Prostate gland (tissue), 2 donors: ENCODE measurements at places on chromosomes 11 and 22.
A peak's percentile ranks its signal among the peaks of the same experiment; 100 is the strongest.

- DNase-seq: no peak
Observed at GRCh38 chr11:10564696-10565318, 3.7 kb downstream of the LYVE1 start.

DNA sequence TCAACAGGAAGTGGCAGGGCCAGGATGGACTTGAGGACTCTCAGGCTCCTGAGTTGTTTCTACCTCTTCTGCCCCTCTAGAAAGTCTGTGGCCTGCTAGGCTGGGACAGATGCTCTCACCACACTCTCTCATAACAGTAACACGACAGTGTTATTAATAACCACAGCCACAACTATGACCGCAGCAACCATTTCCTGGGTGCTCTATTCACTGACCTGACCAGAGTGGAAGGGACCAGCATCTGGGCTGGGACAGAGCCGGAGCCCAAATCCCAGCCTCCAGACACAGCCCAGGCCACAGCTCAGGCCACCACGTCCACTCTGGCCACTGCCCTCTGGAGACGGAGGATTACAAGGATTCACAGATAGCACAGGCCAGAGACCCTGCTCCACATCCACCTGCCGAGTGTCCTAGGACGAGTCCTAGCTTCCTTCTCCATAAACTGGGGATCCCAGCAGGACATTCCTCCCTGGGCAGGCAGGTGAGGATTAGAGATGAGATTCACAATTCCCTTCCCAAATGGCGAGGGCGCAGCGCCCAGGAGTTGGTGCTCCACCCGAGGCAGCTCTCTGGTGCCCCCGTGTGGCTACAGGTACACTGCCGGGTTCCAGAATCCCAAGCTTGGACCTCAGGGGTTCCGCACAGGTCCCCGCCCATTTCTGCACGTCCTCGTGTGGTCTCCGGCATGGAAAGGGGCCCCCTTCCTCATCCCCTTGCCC, 7.1 kb downstream of the PNPLA5 start:
- no peak for DNase-seq

- DNase-seq: peak; percentile 47
Observed at GRCh38 chr11:59802639-59803176, 7.9 kb downstream of the MRPL16 start.

DNA sequence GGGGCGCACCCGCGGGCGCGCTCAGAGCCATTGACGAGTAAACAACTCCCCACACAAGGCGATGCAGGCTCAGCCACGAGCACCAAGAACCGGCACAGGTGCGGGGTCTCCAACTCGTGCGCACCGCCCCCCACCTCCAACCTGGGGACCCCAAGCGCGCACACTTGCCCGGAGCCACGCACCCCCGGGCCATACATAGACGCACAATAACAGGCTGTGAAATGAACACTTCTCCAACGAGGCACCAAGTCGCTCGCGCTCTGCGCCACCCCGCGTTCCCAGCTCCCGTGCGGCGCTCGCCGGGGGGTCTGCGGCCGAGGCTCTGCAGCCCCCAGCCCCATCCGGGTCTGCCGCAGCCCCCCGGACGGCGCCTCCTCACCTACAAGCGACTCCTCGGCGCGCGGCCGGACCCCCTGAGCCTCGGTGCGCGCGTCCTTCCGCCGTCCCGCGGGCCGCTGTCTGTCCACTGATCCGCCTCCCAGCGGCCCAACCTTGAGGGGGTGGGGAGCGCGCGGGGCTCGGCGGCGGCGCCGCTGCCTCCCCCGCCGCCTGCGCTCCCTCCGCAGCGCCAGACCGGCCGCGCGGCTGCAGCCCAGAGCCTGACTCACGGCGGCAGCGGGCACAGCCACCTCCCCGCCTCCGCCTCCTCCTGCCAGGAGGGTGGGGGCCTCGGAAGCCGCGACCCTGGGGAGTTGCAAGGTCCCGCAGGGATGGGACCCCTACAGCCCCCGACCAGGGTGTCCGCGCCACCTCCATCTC, 1.6 kb downstream of the IFITM10 start:
- no peak for DNase-seq

- no peak for DNase-seq
Observed at GRCh38 chr22:38716271-38716670, 10.5 kb downstream of the GTPBP1 start.

DNA sequence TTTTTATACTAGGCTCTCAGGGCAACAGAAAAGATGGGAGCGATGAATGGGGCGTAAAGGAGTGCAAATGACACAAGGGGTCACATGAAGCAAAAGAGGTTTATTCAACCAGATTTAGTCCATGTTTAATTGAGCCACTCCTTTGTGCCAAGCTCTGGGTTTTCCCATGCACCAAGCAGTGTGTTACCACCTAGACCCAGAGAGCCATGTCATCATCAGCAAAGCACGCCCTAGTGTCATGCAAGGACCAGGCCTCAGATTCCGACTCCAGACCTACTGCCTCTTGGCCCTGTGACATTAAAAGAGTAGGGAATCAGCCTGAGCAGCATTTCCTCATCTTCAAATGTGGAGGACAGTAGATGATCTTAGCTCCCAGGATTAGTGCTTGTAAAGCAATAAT, 1.1 kb upstream of the IGLL5 start:
- no peak for DNase-seq

- no peak for DNase-seq
Observed at GRCh38 chr11:118168316-118168715, 8.1 kb downstream of the SCN2B start.

GRCh38 chr11:68266121-68266891, 5.5 kb downstream of the C11orf24 start:
- no peak for DNase-seq

- no peak for DNase-seq
Observed at GRCh38 chr11:19793326-19793725, 80.7 kb downstream of the NAV2 start.

DNA sequence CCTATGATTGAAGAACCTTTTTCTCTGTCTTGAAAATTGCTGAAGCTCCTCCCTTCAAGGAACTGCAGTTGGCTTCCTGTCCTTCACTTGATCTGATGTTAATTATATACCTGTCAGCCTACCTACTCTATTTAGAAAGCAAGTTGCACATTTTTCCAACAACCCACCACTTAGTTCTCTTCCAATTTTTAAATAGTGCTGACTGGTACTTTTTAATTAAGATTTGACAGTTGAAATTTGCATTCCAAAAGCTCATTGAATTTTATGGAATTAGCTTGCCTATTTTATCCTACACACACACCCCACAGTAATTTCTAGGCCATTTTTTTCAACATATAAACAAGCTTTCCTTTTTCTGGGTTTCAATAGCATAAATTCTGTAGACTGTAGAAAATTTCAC, 820.3 kb upstream of the FAT3 start:
- DNase-seq: no peak

DNA sequence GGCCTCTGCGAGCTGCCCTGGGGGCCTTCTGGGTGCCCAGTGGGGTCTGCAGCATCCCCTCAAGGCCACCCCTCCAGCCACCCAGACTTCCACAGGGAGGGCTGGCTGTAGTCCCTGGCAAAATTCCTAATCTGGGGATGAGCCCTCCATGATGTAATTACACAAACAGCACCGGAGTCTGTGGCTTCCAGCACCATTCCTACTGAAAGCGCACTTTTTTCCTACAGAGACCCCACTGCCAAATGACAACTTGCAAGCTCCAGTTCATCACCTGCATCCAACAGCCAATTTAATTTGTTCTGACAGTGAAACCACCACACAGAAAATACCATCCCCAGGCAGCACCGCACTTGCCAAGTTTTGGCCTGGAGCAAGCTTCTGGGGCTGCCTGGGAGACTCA, 70.4 kb downstream of the TRMU start:
- DNase-seq: no peak

DNA sequence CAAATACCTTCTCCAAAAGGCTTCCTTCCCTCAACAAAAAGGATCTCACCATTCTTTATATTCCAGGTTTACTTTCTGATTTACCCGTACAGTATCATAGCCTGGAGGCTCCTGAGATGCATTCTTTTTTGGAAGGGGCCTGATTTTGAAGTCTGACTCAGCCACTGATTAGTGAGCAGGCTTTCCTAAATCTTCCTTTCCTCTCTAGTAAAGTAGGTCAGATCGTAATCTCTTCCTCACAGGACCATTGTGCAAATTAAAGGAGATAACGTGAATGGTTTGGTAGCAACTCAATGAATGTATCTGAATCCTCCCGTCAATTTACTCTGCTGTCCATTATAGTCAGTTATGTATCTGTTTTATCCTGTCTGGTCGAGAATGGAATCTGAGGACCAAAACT, 227.7 kb upstream of the ANO5 start:
- DNase-seq: no peak

GRCh38 chr22:23245045-23245798, 64.9 kb downstream of the BCR start:
- DNase-seq: no peak

DNA sequence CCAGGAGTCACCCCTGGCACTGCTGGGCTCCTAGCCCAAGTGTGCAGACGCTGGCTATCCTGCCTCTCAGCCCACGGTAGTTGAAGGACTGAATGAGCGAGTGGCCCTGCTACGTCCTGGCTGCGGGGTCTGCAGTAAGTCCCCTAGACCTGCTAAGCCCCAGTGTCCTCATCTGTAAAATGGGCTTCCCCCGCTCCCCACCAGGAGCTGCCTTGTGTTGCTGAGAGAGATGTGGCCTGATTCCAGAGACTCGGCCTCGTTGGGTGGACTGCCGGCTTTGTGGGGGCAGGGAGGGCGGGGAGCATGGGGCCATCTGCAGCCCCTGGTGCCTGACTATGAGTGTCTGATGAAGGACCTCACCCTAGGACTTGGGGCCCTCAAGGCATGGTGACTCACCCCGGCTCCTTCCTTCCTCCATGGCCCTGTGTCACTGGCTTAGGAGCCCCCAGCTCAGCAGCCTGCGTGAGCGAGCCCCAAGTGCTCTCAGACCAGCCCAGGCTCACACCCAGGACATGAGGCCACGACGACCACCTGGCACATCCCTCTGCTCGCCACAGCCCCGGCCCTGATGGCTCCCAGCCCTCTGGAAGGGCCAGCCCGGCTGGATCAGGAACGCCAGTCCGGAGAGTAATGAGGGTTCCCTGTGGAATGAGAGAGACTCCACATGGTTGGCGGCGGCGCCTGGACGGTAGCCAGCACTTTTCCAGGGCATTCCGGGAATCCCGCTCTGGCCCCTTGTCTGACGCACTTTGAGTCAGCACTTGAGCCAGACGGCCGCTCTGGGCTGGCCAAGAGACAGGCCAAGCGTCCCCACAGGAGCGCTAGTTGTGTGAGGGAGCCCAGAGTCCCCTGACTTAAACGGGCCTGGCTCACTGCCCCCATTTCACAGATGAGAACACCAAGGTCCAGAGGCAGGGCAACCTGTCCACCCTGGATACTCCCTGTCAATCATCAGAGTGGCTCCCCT, 50.5 kb upstream of the SHISAL1 start:
- DNase-seq: no peak

DNA sequence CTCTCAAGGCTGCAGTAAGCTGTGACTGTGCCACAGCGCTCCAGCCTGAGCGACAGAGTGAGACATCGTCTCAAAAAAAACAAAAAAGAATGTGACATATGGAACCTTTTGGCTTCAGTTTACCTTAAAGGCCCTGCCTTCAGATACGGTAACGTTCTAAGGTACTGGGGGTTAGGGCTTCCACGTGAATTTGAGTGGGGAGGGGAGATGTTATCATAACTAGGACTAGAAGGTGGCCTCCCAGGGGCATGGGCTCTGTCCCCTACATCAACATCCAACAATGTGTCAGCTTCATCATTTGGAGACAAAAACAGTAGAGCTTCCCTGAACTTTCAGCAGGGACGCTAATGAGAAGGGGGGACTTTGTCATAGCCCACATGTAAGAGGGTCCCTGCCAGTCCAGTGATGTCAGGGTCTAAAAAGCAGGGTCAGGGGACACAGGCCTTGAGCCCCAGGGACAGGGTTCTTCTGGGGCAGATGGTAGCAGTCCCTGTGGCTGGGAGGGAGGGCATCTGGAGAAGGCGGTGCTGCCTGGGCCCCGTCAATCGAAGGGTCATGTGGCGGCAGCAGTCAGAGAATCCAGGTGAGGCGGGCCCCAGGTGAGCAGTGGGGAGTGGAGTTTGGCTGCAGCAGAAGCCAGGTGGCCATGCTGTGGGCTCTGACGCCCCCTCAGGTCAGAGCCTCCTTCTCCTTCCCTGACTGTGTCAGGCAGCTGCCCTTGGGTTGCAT, 79.8 kb downstream of the BCR start:
- no peak for DNase-seq

- no peak for DNase-seq
Observed at GRCh38 chr11:122633219-122633829, 22.2 kb upstream of the UBASH3B start.

DNA sequence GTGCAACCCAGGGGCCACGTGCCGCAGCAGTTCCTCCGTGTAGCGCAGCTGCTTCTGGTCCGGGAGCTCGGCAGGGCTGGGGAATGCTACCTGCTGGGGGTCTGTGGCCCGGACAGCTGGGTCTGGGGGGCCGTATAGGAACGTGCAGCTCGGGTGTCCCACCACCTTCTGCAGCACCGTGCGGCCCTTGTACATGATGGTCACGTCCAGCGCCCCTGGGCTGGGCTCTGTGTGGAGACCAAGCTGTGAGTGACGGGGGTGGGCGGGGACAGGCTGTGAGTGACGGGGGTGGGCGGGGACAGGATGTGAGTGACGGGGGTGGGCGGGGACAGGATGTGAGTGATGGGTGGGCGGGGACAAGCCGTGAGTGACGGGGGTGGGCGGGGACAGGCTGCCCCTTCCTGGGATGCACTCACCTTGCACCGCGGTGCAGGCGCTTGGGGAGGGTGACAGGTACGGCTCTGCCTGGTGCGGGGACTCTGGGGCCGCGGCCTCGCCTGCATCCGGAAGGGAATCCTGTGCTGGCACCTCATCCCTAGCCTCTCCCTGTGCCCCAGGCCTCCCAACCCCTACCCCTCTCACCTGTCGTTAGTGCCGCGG, 2.3 kb downstream of the IRF7 start:
- DNase-seq: peak; percentile 63

DNA sequence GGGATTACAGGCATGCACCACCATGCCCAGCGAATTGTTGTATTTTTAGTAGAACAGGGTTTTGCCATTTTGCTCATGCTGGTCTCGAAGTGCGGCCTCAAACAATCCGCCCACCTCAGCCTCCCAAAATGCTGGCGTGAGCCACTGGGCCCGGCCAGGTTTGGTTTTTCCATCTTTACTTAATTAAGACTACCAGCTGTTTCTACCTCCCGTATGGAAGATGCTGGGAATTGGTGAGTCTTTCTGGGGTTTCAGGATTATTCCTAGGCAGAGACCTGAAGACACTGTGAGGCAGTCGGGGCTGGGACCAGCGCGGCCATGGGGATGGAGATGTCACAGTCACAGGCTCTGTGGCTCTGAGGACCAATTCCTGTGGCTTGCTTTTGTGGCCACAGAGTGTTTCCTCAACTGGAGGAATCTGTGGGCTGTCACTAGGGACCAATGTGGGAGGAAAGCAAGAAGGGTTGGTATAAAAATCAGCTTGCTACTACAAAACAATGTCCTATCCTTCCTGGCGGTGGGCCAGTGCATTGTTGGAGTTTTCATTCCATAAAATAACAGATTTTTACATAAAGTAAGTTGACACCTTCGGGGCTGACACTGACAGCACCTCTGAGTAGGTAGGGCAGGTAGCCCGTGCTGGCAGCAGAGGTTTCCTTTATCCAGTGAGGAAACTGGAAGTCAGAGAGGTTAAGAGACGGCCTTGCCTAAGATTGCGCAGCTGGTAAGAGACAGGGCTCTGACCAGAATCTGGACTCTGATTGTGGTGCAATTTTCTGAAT, 8.4 kb upstream of the FTH1 start:
- no peak for DNase-seq
